ENCODE measurements at places on chromosomes 1 and 21. TPM values are rescaled to one million over a fixed set of nuclear protein-coding genes. Genes with fewer than 3 reads are reported as not detected.
A peak's percentile ranks its signal among the peaks of the same experiment; 100 is the strongest.

DNA sequence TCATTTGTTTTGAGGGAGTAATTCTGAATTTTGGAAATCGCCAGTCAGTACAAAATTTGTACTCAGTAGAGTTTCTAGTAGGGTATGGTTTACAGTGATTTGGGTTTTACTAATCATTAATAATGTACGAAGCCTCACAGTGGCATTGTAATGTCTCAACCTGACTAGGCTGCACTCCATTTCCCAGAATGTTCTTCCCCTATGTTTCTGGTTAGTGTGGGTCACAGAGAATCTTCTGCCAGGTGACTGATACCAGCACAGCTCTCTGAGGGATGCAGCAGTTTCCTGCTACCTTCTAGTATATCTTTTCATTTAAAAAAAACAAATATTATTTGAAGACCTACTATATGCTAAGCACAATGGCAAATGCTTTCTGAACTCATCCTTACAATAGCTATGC, 112.9 kb downstream of the PTPN14 start:
- no peak overlapping the region for H3K27ac ChIP-seq
- DNase-seq: no peak
- no peak overlapping the region for H3K4me3 ChIP-seq

GRCh38 chr1:5098981-5099385, 444.6 kb downstream of the AJAP1 start:
- no peak for DNase-seq
- H3K27me3 ChIP-seq: no peaks in the 10 kb centered on the region
- no peaks in the 10 kb centered on the region for H3K4me1 ChIP-seq
- H3K27ac ChIP-seq: no peak overlapping the region
- H3K4me3 ChIP-seq: no peak overlapping the region

GRCh38 chr1:181514298-181515290, 31.3 kb downstream of the CACNA1E start:
- no peaks in the 10 kb centered on the region for H3K4me1 ChIP-seq
- no peak overlapping the region for H3K27ac ChIP-seq
- no peaks in the 10 kb centered on the region for H3K36me3 ChIP-seq
- no peaks in the 10 kb centered on the region for H3K27me3 ChIP-seq

GRCh38 chr1:151692226-151692625, 24.4 kb downstream of the CELF3 start:
- no peaks in the 10 kb centered on the region for H3K27me3 ChIP-seq
- no peak overlapping the region for H3K27ac ChIP-seq
- H3K36me3 ChIP-seq: peaks cover 9% of the 10 kb centered on the region
- no peak overlapping the region for H3K4me3 ChIP-seq

DNA sequence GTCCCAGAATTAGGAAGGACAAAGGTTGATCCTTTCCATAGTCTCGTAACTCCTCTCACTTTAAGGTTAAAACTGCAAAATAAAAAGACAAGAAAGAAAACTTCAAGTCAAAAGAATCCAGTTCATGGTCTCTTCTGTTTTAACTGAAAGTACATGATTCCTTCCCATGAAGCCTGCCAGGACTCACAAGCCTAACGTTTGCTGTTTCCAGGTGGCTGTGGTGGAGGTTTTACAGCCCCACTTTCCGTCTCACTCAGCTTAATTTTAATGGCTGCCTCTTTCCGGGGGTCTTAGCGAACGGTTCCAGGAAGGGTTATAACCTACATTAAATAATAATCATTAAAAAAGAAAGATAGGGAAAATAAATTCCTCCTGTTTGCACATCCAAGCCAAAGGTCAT, 136.8 kb upstream of the SPAG17 start:
- no peaks in the 10 kb centered on the region for H3K27me3 ChIP-seq
- H3K4me1 ChIP-seq: no peaks in the 10 kb centered on the region
- no peaks in the 10 kb centered on the region for H3K36me3 ChIP-seq
- no peak overlapping the region for H3K27ac ChIP-seq

- no peak for DNase-seq
- H3K36me3 ChIP-seq: no peaks in the 10 kb centered on the region
- no peaks in the 10 kb centered on the region for H3K27me3 ChIP-seq
- H3K4me3 ChIP-seq: no peak overlapping the region
Measured at GRCh38 chr1:12173631-12174121, 6.9 kb downstream of the TNFRSF1B start.

DNA sequence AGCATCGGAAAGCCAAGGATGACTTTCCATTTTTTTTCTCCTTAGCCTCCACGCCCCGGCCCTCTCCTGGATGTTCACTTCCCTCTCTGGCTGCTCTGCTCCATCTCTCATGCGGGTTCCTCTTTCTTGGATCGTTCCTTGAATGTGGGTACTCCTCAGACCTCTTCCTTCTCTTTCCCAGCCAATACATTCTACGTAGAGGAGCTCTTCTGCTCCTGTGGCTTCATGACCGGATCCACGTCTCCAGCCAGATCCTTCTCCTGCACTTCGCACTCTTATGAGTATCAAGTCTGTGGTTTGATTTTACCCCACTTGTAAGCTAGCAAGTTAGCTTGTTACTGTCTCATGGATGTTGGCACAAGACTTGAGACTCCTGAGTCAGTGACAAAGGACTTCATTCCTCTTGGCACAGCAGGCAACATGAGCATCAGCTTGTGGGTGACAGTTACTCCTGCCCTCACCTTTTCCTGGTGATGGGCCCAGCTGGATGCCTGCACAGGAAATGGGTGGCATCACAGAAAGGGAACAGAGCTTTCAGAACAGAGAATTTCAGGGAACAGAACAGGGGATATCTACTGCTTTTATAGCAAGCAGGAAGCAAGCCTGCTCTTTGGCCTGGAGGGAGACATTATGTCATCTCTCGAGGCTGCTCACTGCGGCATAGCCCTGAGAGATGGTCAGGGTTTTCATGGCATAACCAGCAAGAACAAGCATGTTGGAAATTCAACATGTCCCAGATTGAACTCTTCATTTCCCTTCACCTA, 100.1 kb upstream of the KIF26B start:
- H3K27ac ChIP-seq: no peak overlapping the region
- H3K27me3 ChIP-seq: no peaks in the 10 kb centered on the region
- no peaks in the 10 kb centered on the region for H3K36me3 ChIP-seq
- no peak for DNase-seq

- peaks cover 6% of the 10 kb centered on the region for H3K36me3 ChIP-seq
- H3K4me3 ChIP-seq: no peak overlapping the region
- DNase-seq: no peak
Measured at GRCh38 chr1:160130939-160131338, 15.4 kb downstream of the ATP1A2 start.

- no peak overlapping the region for H3K27ac ChIP-seq
- H3K36me3 ChIP-seq: no peaks in the 10 kb centered on the region
- peaks cover 5% of the 10 kb centered on the region for H3K4me1 ChIP-seq
- no peaks in the 10 kb centered on the region for H3K27me3 ChIP-seq
- no peak for DNase-seq
Measured at GRCh38 chr1:246775531-246776385, 51.5 kb downstream of the SCCPDH start.

GRCh38 chr1:70048336-70049094, 156.9 kb downstream of the LRRC40 start:
- no peak for DNase-seq
- no peak overlapping the region for H3K27ac ChIP-seq
- no peaks in the 10 kb centered on the region for H3K27me3 ChIP-seq
- peaks cover 4% of the 10 kb centered on the region for H3K4me1 ChIP-seq
- H3K4me3 ChIP-seq: no peak overlapping the region
- no peaks in the 10 kb centered on the region for H3K36me3 ChIP-seq

GRCh38 chr1:202010180-202011015, at the start of gene ELF3:
ELF3 (plus strand) TSS chr1:202010587; CDS start chr1:202011137, 550 bp downstream.
- peaks cover 72% of the 10 kb centered on the region for H3K4me1 ChIP-seq
- H3K27ac ChIP-seq: peak within 1 kb of the TSS; percentile 89
- H3K36me3 ChIP-seq: peaks cover 56% of the 10 kb centered on the region

GRCh38 chr1:156586892-156587477, 4.6 kb upstream of the NAXE start:
- H3K36me3 ChIP-seq: no peaks in the 10 kb centered on the region
- H3K27ac ChIP-seq: no peak overlapping the region
- H3K4me3 ChIP-seq: no peak overlapping the region
- no peaks in the 10 kb centered on the region for H3K27me3 ChIP-seq
- H3K4me1 ChIP-seq: peaks cover under 1% of the 10 kb centered on the region

CDC7 gene
- 6.1 TPM for total RNA-seq

THEM5 gene
- total RNA-seq: 1.7 TPM

BCAR3 gene
- 9.4 TPM for total RNA-seq

CELA2B gene
- total RNA-seq: not detected

TAS1R1 gene
- total RNA-seq: not detected

Data from esophagus squamous epithelium (tissue), 5 donors.